CD8-positive, alpha-beta memory T cell (primary cell): ENCODE measurements at places on chromosomes 1 and 21. TPM values are rescaled to one million over a fixed set of nuclear protein-coding genes. Genes with fewer than 3 reads are reported as not detected.

SLC26A9 gene
- polyA plus RNA-seq, result not detected

RHBDL2 gene
- not detected for polyA plus RNA-seq

PGLYRP3 gene
- polyA plus RNA-seq, result not detected

SPATA17 gene
- not detected for polyA plus RNA-seq

CELA3B gene
- polyA plus RNA-seq, result not detected

SLC45A3 gene
- polyA plus RNA-seq, result not detected

ANGPTL3 gene
- polyA plus RNA-seq, result not detected
